Bladder microvascular endothelial cell (primary cell): ENCODE measurements at places on chromosomes 1 and 21. TPM values are rescaled to one million over a fixed set of nuclear protein-coding genes. Genes with fewer than 3 reads are reported as not detected.

GNG12 gene
- total RNA-seq = 90.5 and 245 TPM in 2 replicates

C1orf94 gene
- total RNA-seq = not detected in 2 replicates

ASTN1 gene
- not detected in 2 replicates for total RNA-seq

LORICRIN gene
- total RNA-seq = not detected in 2 replicates

DDX20 gene
- total RNA-seq = 11.7 and 29.1 TPM in 2 replicates

LAMB3 gene
- total RNA-seq = 3.9 and 4.6 TPM in 2 replicates

ICOSLG gene
- total RNA-seq = 0.97 and 14.0 TPM in 2 replicates

TDRD5 gene
- not detected in 2 replicates for total RNA-seq

FCRLB gene
- total RNA-seq = 0.19 and 0.97 TPM in 2 replicates

TRIM67 gene
- not detected in 2 replicates for total RNA-seq

PRELP gene
- total RNA-seq = not detected in 2 replicates

ACADM gene
- total RNA-seq = 24.9 and 39.1 TPM in 2 replicates

PSMA5 gene
- 36.8 and 48.5 TPM in 2 replicates for total RNA-seq

CELA2A gene
- total RNA-seq = not detected in 2 replicates

SMCP gene
- not detected in 2 replicates for total RNA-seq

ITGB2 gene
- total RNA-seq = 0.13 and 0.16 TPM in 2 replicates

CSF3R gene
- total RNA-seq = not detected in 2 replicates

VWA5B1 gene
- total RNA-seq = not detected in 2 replicates

PI4KB gene
- 20.2 and 54.2 TPM in 2 replicates for total RNA-seq

OLIG2 gene
- not detected in 2 replicates for total RNA-seq

DCDC2B gene
- not detected in 2 replicates for total RNA-seq

LHX8 gene
- not detected in 2 replicates for total RNA-seq

BCAR3 gene
- total RNA-seq = 26.2 and 42.3 TPM in 2 replicates

RPE65 gene
- not detected in 2 replicates for total RNA-seq

CDK18 gene
- 0.16 and 0.31 TPM in 2 replicates for total RNA-seq
